ENCODE measurements at places on chromosomes 12 and 14. TPM values are rescaled to one million over a fixed set of nuclear protein-coding genes. Genes with fewer than 3 reads are reported as not detected.

DNA sequence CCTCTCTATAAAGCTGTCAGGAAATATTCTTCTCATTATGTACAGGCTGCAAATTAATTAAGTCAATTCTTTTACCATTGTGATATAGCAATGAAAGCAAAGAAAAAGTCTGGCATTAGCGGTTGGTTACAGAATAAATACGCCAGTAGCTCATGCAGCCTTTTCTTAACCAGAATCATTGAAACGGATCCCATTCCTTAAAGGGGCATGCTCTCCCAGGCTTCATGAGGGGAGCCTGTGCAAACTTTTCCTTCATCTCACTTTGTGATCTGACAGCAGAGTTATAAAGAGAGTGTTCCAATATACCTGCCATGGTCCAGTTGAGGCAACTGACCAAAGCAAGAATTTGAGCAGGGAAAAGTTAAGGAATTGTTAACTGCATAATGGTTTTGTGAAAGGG, 337.7 kb downstream of the EMP1 start:
- H3K27me3 ChIP-seq, result no peaks in the 10 kb centered on the region
- H3K4me3 ChIP-seq, result no peak overlapping the region
- DNase-seq, result no peak
- H3K27ac ChIP-seq, result no peak overlapping the region
- peaks cover 3% of the 10 kb centered on the region for H3K4me1 ChIP-seq
- H3K36me3 ChIP-seq, result no peaks in the 10 kb centered on the region

DNA sequence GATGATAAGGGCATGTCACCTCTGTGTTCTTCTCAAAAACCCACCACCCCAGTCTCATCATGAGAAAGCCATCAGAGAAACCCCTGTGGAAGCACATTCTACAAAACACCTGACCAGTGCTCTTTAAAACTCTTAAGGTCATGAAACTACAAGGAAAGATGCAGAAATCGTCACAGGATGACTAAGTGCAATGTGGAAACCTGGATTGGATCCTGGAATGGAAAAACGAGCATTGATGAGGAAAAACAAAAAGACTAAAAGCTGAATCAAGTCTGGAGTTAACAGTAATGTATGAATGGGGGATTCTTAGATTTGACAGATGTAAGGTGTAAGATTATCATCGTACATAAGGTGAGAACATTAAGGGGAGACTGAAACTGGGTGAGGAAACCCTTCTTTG, 211.0 kb downstream of the TBX5 start:
- H3K27ac ChIP-seq, result no peak overlapping the region
- no peak for DNase-seq
- no peaks in the 10 kb centered on the region for H3K27me3 ChIP-seq
- H3K4me3 ChIP-seq, result no peak overlapping the region
- H3K36me3 ChIP-seq, result no peaks in the 10 kb centered on the region
- no peaks in the 10 kb centered on the region for H3K4me1 ChIP-seq

DNA sequence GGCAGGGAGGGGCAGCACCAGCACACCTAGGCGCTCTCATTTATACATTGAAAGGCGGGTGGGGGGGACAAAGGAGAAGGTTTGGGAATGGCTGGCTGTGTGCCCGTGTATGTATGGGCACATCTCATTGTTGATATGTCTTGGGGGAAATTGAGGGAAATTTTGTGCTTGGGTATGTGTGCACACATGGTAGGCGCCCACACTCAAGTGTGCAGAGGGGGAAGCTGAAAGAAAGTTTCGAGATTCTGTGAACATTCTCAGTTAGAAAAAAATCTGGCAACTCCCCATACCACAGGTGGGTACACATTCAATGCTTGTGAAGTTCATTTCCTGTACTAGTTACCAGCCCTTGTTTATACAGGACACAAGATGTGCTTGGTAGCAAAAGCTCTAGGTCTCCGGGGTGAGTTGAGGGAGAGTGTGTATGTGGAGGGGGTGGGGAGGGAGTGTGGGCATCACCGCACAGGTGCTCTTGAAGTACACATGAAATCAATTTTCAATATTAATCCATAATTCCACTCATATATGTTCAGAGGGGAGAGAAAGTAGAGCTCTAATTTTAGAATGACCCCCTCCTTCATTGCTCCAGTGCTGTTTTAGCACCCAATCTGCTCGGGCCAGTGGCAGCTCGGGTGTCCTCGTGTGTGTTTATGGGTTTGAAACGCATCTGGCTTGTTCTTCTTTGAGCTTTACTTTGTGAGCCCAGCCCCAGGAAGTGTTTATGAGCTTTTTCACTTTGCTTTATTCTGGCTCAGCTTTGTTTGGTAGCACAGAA, 286.0 kb downstream of the ZFP36L1 start:
- H3K36me3 ChIP-seq, result no peaks in the 10 kb centered on the region
- peaks cover 28% of the 10 kb centered on the region for H3K4me1 ChIP-seq
- no peaks in the 10 kb centered on the region for H3K27me3 ChIP-seq
- H3K27ac ChIP-seq, result no peak overlapping the region
- no peak for DNase-seq
- no peak overlapping the region for H3K4me3 ChIP-seq

GRCh38 chr14:74909501-74909900, 13.6 kb downstream of the RPS6KL1 start:
- peaks cover 4% of the 10 kb centered on the region for H3K36me3 ChIP-seq
- H3K27me3 ChIP-seq, result no peaks in the 10 kb centered on the region
- H3K27ac ChIP-seq, result no peak overlapping the region
- peaks cover 17% of the 10 kb centered on the region for H3K4me1 ChIP-seq

DNA sequence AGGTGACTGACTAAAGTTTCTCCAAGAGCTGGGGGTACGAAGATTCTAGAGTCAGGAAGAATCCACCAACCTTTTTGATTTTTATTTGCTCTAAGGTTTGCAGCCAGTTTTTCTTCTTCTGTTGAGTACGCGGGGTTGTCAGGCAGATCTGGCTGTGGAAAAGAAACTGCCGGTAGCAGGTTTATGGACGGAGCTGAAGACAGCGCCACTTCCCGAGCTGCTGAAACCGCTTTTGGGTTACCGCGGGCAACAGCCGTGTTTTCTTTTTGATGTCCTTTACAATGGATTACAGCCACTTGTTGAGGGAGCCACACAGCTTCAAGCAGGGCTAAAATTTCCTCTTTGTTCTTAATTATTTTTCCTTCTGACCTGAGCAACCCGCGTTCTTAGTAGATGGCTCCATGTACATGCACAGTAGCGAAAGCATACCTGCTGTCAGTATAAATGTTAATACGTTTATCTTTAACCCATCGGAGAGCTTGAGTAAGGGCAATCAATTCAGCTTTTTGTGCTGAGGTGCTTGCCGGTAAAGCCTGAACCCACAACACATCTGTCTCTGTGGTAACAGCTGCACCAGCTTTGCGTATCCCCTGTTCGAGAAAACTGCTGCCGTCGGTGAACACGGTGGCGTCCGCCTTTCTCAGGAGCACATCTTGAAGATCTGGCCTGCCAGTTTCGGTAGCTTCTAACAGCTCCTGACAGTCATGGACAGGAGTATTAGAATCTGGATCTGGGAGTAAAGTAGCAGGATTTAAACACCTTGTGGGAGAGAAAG, 674.3 kb downstream of the TMEM121 start:
- DNase-seq, result no peak
- no peaks in the 10 kb centered on the region for H3K4me1 ChIP-seq
- H3K27me3 ChIP-seq, result peaks cover 20% of the 10 kb centered on the region

DNA sequence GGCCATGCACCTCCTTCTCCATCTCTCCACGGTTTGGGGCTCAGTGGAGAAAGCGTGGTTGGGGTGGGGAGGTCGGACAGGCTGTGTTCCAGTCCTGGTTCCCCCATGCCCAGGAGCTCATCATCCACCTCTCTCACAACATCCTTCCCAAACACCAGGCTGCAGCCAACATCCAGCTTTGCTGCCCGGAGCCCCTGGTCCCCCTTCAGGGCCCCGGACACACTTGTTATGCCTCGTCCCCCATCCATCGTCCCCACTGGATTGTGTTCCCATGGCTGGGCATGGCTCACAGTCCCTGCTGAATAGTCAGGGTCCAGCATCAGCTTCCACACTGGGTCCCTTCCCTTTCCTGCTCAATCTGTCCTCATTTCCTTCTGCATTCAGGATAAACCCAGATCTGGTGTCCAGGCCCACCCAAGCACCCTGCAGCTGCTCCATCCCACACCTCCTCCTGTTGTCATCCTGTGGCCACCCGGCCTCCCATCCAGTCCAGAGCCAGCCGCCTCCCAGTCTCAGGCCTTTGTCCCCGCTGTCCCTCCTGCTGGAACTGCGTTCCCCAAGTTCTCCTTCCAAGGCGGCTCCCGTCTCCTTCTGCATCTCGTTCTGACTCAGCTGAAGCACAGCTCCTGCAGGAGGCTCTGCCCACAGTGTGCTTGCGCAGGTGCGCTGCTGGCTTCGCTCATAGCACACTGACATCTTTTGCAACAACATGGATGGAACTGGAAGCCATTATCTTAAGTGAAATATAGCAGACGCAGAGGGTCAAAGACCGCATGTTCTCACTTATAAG, 211.4 kb upstream of the RTL1 start:
- H3K4me3 ChIP-seq, result no peak overlapping the region
- no peaks in the 10 kb centered on the region for H3K27me3 ChIP-seq
- no peaks in the 10 kb centered on the region for H3K36me3 ChIP-seq
- H3K27ac ChIP-seq, result no peak overlapping the region
- DNase-seq, result no peak

- H3K36me3 ChIP-seq, result no peaks in the 10 kb centered on the region
- H3K27me3 ChIP-seq, result no peaks in the 10 kb centered on the region
- H3K4me1 ChIP-seq, result no peaks in the 10 kb centered on the region
Observed at GRCh38 chr14:63800651-63801375, 52.0 kb upstream of the SYNE2 start.

Gene FOXN3
- 45.8 TPM for total RNA-seq

Gene DTX3
- total RNA-seq, result 157 TPM

Gene CRIP1
- not detected for total RNA-seq

DNA sequence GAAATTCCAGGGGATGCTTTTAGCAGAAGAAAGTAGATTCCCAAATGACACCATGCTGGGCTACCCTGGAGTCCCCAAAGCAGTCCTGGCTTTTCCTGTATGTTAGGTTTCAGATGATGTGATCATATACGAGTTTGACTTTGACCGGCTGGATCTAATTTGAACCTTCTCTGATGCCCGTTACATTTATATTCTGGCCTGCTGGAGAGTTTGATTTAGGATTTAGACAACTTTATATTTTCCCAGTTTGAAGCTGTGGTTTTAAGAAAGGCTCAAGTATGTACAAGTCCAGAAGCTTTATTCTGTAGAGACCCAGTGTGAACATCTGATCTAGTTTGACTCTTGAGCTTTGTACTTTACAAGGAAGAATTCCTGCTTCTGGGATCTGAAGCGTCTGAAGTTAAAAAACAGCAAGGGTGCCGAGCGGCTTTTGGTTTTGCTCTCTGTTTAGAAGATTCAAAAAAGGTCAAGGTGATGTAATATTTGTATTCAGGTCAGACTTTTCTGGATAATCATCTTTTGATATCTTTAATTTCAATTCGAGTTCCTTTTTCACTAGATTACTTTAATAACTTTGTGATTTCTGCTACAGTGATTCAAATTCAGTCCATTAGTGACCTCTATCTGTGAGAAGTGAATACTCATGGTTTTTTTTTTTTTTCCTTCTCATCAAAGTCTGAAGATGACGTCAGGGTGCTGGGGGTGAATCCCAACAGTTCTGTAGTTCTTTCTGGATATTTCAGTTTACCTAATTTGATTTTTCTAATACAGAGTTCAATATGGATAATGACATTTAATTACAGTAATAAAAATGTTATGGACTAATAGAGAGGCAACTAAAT, 6.3 kb downstream of the FLRT2 start:
- peaks cover 2% of the 10 kb centered on the region for H3K36me3 ChIP-seq
- peaks cover 14% of the 10 kb centered on the region for H3K4me1 ChIP-seq
- peak; percentile 61 for DNase-seq
- peak overlapping the region; percentile 96 for H3K4me3 ChIP-seq
- H3K27ac ChIP-seq, result peak overlapping the region; percentile 32

Gene BMAL2
- total RNA-seq, result 10.6 TPM

- no peaks in the 10 kb centered on the region for H3K27me3 ChIP-seq
- peaks cover 3% of the 10 kb centered on the region for H3K36me3 ChIP-seq
- H3K4me1 ChIP-seq, result peaks cover 80% of the 10 kb centered on the region
- DNase-seq, result no peak
- H3K4me3 ChIP-seq, result no peak overlapping the region
- peak overlapping the region; percentile 36 for H3K27ac ChIP-seq
Observed at GRCh38 chr12:49400304-49400703, 33.0 kb downstream of the SPATS2 start.

DNA sequence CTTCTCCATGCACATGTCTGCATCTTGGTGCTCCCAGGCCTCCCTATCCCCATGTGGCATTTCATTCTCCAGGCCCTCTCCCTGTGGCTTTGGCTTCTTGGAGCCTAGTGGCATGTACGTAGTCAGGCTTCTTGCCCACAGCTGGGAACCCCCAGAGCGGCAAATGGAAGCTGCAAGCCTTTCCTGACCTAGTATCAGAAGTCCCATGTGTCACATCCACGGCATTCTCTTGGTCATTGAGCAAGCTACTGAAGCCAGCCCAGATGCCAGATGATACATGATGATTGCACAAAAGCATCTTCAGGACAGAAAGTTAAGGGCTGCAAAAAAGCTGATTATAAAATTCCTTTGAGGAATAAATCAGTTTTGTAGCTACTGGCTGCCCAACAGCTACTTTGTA, 154.9 kb downstream of the PELI2 start:
- no peaks in the 10 kb centered on the region for H3K4me1 ChIP-seq
- no peak overlapping the region for H3K4me3 ChIP-seq
- no peak for DNase-seq

DNA sequence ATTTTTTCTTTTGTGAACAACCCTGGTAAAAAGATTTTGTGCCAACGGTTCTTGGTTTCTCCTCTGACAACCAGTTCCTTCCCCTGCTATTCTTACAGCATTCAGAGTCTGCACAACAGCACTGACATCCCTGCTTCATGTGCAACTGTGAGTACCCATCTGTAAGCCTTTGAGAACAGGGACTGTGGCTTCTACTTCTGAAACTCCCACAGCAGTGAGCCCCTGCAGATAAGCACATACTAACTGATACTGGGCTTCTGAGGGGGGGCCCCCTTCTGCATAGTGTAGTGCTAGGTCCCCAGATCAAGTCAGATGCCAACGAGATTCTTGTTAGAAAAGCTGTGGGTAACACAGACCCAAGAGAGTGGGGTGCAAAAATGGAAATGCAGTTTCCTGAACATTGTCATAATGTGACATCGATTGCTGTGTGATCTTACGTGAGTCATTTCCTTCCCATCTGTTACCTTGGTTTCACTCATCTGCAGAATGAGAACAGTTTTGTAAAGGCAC, 11.1 kb upstream of the NINJ2 start:
- no peaks in the 10 kb centered on the region for H3K27me3 ChIP-seq
- DNase-seq, result no peak
- no peaks in the 10 kb centered on the region for H3K4me1 ChIP-seq
- H3K27ac ChIP-seq, result no peak overlapping the region
- no peak overlapping the region for H3K4me3 ChIP-seq

GRCh38 chr14:92460916-92461579, 52.5 kb upstream of the RIN3 start:
- H3K27ac ChIP-seq, result no peak overlapping the region
- H3K4me1 ChIP-seq, result no peaks in the 10 kb centered on the region
- no peak overlapping the region for H3K4me3 ChIP-seq
- no peak for DNase-seq
- H3K27me3 ChIP-seq, result no peaks in the 10 kb centered on the region

Gene SLC2A13
- 11.1 TPM for total RNA-seq

- no peaks in the 10 kb centered on the region for H3K36me3 ChIP-seq
- H3K27ac ChIP-seq, result no peak overlapping the region
- no peaks in the 10 kb centered on the region for H3K27me3 ChIP-seq
- H3K4me1 ChIP-seq, result no peaks in the 10 kb centered on the region
- H3K4me3 ChIP-seq, result no peak overlapping the region
Observed at GRCh38 chr12:51198568-51199365, 19.1 kb downstream of the POU6F1 start.

- H3K4me1 ChIP-seq, result peaks cover 15% of the 10 kb centered on the region
- DNase-seq, result peak; percentile 71
- H3K36me3 ChIP-seq, result peaks cover 44% of the 10 kb centered on the region
- no peaks in the 10 kb centered on the region for H3K27me3 ChIP-seq
Observed at GRCh38 chr12:50425589-50426258, 25.0 kb downstream of the LARP4 start.
